ENCODE measurements at places on chromosomes 11 and 22.

GRCh38 chr11:15139096-15139770 is 24.5 kb downstream of the INSC start:
- no peak for DNase-seq

- DNase-seq, result peak; percentile 25
Measured at GRCh38 chr22:16917144-16918003, 90.6 kb downstream of the GAB4 start.

DNA sequence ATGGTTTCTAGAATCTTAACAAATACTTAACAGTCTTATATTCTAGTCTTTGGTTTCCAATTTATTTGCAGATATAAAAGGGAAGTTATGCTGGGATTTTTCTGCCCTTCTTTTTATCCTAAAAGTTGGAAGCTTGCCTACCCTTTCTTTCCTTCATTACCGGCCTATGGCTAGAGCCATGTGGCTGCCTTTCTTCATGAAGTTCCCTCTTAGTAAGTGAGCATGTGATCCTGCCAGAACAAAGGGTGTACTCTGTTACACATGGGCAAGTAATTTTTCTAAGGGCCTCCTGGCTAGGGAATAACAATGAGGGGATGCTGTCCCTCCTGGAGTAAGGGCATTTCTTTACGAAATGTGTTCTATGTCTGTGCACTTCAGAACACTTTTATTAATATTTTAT is 252.1 kb upstream of the PITPNB start:
- DNase-seq, result no peak

DNA sequence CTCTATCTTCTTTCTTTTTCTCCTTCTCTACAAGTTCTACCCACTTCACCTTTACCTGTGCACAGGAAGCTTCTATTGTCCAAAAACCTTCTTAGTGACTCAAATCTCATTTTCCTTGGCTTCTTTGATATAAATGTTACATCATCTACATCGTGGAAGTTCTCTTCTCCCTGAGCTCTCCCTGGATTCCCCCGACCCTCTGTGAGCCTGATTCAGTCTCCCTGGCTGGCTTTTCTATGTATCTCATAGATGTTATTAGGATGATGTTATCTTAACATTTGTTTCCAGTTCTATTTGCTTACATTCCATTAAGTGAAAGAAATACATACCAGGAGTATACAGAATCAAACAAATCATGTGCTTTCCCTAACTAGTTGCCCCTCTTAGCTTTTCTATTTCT is 235.8 kb upstream of the PITPNB start:
- DNase-seq, result no peak

DNA sequence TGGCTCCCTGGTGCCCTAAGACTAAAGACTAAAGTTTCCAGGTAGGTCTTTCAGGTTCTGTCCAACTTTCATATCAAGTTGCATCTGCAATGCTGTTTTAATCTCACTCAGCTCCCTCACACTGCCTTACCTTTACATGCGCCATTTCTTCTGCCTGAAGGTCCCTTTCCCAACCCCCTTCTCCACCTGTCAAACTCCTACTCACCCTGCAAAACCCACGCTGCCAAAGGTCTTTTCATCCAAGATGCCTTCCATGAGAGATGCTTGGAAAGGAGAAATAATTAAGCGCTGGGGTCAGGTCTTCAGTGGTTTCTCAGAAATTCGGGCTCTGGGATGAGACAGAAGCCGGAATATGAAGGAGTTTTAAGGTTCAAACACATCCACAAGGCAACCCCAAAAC is 95.1 kb downstream of the MN1 start:
- no peak for DNase-seq
